ENCODE measurements at places on chromosomes 7 and 10.

- DNase-seq: no peak
Measured at GRCh38 chr10:113527211-113527906, 25.5 kb upstream of the HABP2 start.

DNA sequence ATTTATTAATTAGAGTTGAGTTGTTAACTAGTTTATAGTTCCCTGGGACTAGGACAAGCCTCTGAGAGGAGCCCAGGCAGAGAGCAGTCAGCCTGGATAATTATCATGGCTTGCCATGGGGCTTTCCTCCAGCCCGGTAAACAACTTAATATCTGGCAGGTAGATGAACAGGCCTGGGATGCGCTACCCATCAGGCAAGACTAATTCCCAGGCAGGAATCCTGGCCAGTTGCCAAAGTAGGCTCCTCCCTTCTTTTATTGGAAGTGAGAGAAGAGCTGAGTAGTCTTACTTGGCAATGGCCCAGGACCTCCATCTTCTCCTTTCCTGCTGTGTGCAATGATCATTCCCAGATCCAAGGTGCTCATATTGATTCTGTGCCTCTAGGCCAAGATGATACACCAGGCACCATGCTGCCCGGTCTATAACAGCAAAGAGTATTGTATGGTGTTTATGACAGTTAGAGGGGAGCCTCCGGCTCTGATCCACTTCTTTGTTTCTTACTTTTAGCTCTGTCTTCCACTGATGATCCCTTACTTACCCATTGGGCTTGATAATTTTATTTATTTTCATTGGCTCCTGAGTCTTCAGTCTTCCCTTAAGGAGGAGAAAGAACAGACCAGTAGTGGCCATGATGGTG, 408.7 kb downstream of the REEP3 start:
- DNase-seq: no peak

- no peak for DNase-seq
Measured at GRCh38 chr7:80929619-80930018, 10.8 kb upstream of the SEMA3C start.

DNA sequence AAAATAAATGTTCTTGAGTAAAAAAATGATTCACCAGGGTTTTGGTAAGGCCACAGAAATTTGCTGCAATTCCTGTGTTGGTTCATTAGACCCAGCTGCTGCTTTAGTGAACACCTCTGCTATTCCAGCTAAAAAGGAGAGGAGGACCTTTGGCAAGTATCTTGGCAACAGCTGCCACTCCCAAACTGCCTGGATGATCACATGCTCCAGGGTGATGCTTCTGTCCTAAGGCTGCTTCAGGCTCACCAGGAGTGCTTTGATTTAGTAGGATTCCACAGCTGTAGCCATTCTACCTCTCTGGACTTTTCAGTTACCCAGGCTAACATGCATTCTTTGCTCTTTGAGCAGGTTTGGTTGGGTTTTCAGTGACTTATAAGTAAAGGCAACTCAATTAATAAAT, 82.6 kb upstream of the NPVF start:
- no peak for DNase-seq

DNA sequence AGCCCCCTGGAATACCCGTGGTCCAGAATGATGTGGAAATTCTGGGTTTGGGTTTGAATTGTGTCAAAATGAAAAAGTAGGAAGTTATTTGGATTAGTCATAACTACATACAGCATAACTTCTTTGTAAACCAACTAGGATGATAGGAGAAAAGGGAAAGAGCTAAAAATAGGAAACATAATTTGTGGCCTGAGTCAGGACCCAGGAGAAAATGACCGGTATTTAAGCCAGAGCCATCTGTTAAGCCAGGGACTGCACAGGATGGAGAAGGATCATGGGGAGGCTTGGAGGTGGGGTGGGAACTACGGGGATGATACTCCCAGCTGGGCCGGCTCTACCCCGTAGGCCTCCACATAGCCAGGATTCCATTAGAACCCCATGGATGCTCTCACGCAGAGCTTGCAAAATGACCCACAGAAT, 98.6 kb downstream of the MYOF start:
- DNase-seq: no peak

GRCh38 chr10:11670381-11670780, 58.9 kb upstream of the USP6NL start:
- DNase-seq: no peak

GRCh38 chr7:144738708-144739314, 97.0 kb downstream of the TPK1 start:
- peak; percentile 2 for DNase-seq

GRCh38 chr7:91520645-91521044, 256.4 kb downstream of the FZD1 start:
- DNase-seq: no peak

DNA sequence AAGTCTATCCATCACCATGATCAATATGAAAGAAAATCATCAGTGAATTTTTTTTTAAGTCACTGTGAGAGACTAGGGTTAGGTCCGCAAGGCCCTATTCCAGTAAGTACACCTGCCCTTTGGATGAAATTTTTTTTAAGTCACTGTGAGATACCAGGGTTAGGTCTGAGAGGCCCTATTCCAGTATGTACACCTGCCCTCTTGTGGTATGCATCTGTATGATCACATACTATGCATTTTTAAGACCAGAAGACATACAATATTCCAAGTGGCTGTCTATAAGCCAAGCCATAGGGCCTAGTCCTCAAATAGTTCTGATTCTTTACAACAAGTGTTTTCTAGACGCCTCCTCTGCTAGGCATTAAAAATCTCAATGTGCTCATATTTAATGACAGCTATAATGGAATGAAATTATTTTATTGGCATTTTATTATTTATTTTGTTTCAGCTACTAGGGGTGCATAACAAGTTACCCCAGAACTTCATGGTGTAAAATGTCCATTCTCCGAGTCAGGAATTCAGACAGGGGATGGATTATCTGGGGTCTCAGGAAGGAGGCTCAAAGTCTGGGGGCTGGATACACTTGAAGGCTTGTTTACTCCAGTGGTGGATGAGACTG, 53.1 kb downstream of the TEX36 start:
- peak; percentile 12 for DNase-seq

DNA sequence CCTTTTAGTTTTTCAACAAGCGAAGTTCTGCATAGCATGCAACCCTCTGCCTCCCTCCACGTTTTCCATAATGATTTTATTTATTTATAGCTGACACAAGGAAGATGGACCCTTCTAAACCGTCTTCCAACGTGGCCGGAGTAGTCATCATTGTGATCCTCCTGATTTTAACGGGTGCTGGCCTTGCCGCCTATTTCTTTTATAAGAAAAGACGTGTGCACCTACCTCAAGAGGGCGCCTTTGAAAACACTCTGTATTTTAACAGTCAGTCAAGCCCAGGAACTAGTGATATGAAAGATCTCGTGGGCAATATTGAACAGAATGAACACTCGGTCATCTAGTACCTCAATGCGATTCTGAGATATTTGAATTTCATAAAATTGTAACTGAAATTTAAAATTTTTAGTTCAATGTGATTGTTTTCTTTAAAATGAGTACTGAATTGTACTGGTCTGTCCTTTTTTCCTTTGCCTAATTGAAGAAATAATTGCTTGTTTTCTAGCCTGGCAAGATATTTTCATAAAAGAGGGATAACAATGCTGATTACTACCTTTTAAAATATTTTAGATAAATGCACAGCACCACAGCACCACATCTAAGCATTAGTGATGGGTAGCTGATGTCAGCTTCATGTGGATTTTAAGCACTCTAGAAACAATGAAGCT, 41.5 kb upstream of the SLC39A12 start:
- DNase-seq: no peak
